ENCODE measurements at places on chromosomes 11 and 22.

DNA sequence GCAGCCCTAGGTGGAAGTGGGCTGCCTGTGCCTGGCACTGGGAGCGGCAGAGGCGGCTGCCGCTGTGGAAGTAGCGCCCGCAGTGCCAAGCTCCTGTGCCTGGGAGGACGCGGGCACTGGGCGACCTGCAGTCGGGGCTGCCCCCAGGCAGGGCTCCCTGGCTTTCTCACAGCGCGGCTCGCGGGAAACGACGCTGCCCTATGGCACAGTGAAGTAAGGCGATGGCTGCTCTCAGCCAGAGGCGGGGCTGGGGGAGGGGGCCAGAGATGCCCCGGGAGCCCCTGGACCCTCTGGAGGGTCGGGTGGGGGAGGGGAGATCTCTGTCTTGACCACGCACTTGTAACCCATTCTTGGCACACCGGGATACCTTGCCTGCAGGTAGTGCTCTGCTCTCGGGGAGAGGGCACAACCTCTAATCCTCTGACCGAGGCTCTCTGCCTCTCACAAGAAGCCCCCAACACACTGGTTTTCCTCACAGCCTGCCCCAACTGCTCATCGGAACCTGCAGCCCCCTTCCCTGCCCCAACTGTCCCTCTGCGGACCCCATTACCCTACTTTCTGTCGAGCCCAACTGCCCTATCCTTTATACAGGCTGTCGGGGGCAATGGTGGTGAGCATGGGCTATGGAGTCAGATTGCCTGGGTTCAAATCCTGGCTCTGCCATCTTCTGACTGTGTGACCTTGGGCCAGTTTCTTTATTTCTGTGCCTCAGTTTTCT lies 32.2 kb upstream of the TRIM29 start:
- H3K4me1 ChIP-seq: no peaks in the 10 kb centered on the region
- H3K27ac ChIP-seq: no peak overlapping the region
- no peak for DNase-seq
- no peaks in the 10 kb centered on the region for H3K27me3 ChIP-seq

- H3K27ac ChIP-seq: no peak overlapping the region
- no peaks in the 10 kb centered on the region for H3K4me1 ChIP-seq
- H3K27me3 ChIP-seq: no peaks in the 10 kb centered on the region
- no peaks in the 10 kb centered on the region for H3K36me3 ChIP-seq
Observed at GRCh38 chr11:11498195-11498594, 123.6 kb downstream of the GALNT18 start.

DNA sequence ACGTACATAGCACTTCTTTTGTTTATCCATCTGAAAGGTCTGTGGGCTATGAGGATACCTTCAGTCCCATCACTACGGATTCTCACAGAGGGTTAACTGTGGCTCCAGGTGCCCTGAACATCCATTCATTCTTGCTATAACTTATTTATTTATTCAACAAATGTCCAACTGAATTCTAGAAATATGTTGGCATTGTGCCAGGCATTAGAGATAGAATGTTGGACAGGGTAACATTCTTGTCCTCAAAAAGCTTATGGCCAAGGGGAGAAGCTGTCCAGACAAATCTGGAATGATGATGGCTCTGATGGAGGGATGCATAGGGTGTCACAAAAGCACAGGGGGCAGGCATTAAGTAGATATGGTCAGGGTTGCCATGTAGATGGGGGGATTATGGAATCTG lies 8.4 kb downstream of the OLFML1 start:
- no peaks in the 10 kb centered on the region for H3K4me1 ChIP-seq
- no peak overlapping the region for H3K4me3 ChIP-seq
- no peaks in the 10 kb centered on the region for H3K36me3 ChIP-seq
- no peaks in the 10 kb centered on the region for H3K27me3 ChIP-seq
- H3K27ac ChIP-seq: no peak overlapping the region

- H3K4me1 ChIP-seq: no peaks in the 10 kb centered on the region
- H3K36me3 ChIP-seq: no peaks in the 10 kb centered on the region
- H3K27me3 ChIP-seq: no peaks in the 10 kb centered on the region
- no peak for DNase-seq
- H3K27ac ChIP-seq: peak overlapping the region; percentile 99
Observed at GRCh38 chr22:35299217-35299672, 449 bp upstream of the TOM1 start.

GRCh38 chr11:110323786-110324185 lies 27.4 kb upstream of the RDX start:
- no peak overlapping the region for H3K4me3 ChIP-seq
- H3K36me3 ChIP-seq: no peaks in the 10 kb centered on the region
- no peaks in the 10 kb centered on the region for H3K27me3 ChIP-seq
- DNase-seq: no peak
- no peak overlapping the region for H3K27ac ChIP-seq

GRCh38 chr22:45071618-45072017 lies 61.8 kb upstream of the PHF21B start:
- H3K27me3 ChIP-seq: peaks cover 61% of the 10 kb centered on the region
- H3K27ac ChIP-seq: no peak overlapping the region
- DNase-seq: no peak

DNA sequence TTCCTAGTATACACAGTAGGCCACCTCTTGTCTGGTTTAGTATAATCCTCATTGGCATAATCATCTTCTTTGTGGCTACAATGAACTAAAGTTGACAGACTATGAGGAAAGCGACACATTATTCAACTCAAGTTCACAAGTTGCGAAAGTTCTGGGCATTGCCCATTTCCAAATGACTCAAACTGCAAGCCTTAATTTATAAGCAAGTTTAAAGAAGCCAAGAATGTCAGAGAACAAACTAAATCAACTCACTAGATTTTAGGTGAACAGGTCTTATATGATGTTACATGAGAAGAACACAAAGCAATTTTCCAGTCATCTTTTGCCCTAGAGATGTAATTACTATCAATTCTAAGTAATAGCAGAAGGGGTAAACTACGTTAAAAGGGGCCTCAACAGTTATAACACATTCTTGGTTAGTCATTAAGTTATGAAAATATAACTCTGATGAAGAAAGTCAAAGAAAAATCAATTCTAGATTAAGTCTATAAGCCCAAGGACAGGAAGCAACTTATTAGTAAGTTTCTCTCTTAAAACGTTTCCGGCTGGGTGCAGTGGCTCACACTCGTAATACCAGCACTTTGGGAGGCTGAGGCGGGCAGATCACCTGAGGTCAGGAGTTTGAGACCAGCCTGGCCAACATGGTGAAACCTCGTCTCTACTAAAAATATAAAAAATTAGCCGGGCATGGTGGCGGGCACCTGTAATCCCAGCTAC lies 21.5 kb downstream of the PICALM start:
- H3K27ac ChIP-seq: no peak overlapping the region
- H3K27me3 ChIP-seq: no peaks in the 10 kb centered on the region
- no peaks in the 10 kb centered on the region for H3K36me3 ChIP-seq
- DNase-seq: no peak

- H3K36me3 ChIP-seq: no peaks in the 10 kb centered on the region
- no peaks in the 10 kb centered on the region for H3K4me1 ChIP-seq
- no peak overlapping the region for H3K27ac ChIP-seq
- no peak overlapping the region for H3K4me3 ChIP-seq
Observed at GRCh38 chr11:110832539-110832938, 120.3 kb upstream of the ARHGAP20 start.

DNA sequence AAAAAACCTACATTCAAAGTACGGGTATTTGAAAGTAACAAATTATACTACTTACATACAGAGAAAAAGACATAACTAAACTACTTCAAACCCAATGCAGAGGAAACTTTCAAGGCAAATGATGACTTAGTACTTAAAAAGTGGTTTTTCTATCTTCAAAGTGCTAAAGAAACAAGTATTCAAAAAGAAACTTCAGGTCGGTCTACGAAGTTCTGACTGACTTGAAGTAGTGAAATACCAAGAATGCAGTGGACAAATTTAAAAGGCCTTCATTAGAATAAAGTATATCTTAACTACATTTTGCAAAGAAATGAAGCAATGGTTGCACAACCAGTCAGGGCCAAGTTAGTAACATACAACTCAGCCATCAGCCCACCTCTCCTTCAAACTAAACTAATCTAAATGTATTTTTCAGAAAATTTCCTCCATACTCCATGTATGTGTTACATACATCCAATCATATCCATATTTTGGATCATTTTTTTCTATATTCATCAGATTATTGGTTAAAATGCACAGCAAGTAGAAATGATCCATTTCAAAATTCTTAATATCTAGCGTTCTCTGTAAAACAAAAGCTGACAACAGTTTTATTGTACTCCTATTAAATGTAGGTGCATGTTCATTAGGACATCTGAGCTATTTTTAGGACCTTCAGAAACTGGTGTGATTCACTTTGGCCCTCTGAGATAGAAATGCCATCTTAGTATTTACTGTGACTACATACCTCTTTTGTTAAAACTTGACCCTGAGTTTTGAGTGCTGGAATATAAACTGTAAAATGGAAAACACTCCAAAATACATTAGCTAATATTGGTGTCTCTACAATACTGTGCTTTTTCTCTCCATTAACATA lies 49.9 kb downstream of the BIRC2 start:
- no peaks in the 10 kb centered on the region for H3K27me3 ChIP-seq
- no peaks in the 10 kb centered on the region for H3K4me1 ChIP-seq
- H3K4me3 ChIP-seq: no peak overlapping the region
- DNase-seq: no peak

DNA sequence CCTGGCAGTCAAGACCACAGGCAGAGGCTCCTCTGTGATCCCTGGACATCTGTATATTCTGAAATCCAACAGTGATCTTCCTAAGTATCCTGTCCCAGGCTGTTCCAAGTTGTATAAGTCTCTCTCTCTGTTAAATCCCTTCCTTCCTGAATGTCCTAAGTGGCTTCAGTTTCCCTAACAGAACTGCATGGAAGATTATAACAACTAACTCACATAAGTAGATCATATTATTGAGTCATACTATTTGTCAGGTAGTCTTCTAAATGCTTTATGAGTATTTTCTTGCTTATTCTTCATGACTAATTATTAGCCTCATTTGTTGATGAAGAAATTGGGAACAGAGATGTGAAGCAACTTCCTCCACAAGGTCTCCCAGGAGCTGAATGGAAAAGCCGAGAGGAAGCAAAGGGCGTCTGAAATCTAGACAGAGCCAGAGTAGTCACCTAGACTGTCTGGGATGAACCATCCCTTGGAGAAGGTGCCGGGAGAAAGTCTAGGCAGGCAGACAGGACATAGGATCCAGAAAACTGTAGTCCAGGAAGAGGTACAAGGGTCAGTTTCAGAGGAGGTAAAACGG lies 93.2 kb upstream of the FAT3 start:
- no peak for DNase-seq
- H3K4me1 ChIP-seq: no peaks in the 10 kb centered on the region
- no peaks in the 10 kb centered on the region for H3K27me3 ChIP-seq

DNA sequence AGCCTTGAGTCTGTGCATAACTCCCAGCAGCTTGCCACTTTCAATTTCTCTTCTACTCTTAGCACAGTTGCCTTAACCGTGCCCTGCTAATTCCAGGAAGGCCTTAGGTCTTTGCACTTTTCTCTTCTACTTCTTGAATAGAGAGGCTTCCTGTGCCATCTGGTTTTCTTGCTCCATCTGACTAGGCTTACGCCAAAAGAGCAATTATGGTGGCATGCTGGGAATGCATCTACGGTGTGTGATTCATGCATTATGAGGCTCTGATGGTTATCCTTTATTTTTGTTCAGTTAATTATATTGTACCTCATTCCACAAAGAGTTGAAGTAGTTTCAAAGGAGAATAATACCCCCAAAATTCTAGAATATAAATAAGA lies 29.4 kb downstream of the SIK2 start:
- H3K4me1 ChIP-seq: peaks cover 5% of the 10 kb centered on the region
- no peak for DNase-seq
- H3K36me3 ChIP-seq: no peaks in the 10 kb centered on the region
- peak overlapping the region; percentile 21 for H3K27ac ChIP-seq
- no peaks in the 10 kb centered on the region for H3K27me3 ChIP-seq
- H3K4me3 ChIP-seq: no peak overlapping the region

DNA sequence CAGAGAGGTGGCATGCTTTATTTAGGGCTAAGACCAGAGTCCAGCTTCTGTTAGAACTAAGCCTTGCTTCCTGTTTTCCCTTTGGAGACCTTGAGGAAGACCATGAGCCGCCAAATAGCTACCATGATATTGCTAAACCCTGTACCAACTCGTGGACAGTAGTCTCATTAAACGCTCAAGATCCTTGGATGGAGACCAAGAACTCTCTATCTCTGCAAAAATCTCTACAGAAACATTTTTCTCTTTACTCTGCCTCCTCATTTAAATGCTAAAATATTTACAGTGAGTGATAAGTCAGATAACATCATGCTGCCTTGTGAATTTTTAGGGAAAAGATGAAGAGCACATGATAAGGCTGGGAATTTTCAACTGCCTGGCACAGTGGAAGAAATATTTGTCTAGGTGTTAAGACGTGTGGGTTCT lies 197.8 kb downstream of the MAML2 start:
- no peaks in the 10 kb centered on the region for H3K27me3 ChIP-seq
- H3K4me1 ChIP-seq: peaks cover 6% of the 10 kb centered on the region
- no peak for DNase-seq
- no peak overlapping the region for H3K4me3 ChIP-seq
- H3K36me3 ChIP-seq: no peaks in the 10 kb centered on the region

DNA sequence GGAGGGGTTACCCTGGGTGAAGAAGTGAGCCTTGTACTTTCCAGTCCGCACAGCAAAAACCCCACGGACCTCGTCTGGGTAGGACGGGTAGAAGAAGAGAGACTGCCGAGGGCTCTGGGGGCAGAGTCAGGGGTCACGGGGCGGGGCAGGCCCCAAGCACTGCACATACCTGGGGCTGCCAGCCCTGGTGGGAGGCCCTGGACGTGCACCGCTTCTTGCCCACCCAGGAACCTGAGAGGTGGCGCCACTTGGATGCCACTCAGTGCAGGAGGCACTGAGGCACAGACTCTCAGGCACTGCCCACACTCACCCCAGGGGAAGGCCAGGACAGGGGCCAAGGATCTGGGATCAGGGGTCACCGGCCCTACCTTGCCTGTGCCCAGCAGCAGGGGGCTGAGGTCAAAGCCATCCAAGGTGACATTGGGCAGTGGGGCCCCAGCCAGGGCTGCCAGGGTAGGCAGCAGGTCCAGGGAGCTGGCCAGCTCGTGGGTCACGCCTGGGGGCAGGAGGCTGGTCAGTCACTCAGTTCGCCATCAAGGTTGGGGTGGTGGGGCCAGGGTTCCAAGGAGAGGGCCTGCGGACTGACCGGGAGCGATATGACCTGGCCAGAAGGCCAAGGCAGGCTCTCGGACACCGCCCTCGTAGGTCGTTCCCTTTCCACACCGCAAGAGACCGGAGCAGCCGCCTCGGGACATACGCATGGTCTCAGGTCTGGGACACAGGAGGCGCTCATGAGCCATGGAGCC lies 2.2 kb downstream of the ARSA start:
- no peak overlapping the region for H3K4me3 ChIP-seq
- H3K4me1 ChIP-seq: peaks cover 23% of the 10 kb centered on the region
- no peak for DNase-seq
- H3K27me3 ChIP-seq: no peaks in the 10 kb centered on the region
- no peak overlapping the region for H3K27ac ChIP-seq

- H3K36me3 ChIP-seq: no peaks in the 10 kb centered on the region
- no peak overlapping the region for H3K4me3 ChIP-seq
- no peaks in the 10 kb centered on the region for H3K27me3 ChIP-seq
- peak overlapping the region; percentile 25 for H3K27ac ChIP-seq
Observed at GRCh38 chr11:72744474-72744873, 7.7 kb downstream of the ARAP1 start.

- H3K27ac ChIP-seq: no peak overlapping the region
- H3K4me1 ChIP-seq: no peaks in the 10 kb centered on the region
- no peak for DNase-seq
- H3K27me3 ChIP-seq: no peaks in the 10 kb centered on the region
Observed at GRCh38 chr11:17026487-17027082, 12.4 kb upstream of the PLEKHA7 start.
